ENCODE measurements at places on chromosomes 7 and 10.

- DNase-seq = no peak
These were observed 19.2 kb downstream of the SLC18A2 start for GRCh38 chr10:117260084-117260483.

DNA sequence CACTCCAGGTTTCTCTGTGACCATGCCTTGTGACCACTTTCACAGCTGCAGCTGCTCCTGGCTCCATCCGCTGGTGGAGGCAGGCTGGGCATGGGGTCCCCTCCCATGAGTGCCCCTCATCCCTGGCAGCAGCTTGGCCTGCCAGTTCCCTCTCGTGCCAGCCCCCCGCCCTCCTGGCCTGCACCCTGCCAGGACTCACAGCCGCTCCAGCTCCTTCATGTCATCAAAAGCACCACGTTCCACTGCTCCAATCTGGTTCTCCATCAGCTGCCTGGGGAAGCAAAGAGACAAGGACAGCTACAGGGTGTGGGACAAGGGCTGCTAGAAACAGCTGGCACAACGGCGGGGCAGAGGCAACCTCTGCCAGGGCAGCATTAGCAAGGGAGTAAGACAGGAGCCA lies 22.6 kb downstream of the SLIT1 start:
- no peak for DNase-seq

DNA sequence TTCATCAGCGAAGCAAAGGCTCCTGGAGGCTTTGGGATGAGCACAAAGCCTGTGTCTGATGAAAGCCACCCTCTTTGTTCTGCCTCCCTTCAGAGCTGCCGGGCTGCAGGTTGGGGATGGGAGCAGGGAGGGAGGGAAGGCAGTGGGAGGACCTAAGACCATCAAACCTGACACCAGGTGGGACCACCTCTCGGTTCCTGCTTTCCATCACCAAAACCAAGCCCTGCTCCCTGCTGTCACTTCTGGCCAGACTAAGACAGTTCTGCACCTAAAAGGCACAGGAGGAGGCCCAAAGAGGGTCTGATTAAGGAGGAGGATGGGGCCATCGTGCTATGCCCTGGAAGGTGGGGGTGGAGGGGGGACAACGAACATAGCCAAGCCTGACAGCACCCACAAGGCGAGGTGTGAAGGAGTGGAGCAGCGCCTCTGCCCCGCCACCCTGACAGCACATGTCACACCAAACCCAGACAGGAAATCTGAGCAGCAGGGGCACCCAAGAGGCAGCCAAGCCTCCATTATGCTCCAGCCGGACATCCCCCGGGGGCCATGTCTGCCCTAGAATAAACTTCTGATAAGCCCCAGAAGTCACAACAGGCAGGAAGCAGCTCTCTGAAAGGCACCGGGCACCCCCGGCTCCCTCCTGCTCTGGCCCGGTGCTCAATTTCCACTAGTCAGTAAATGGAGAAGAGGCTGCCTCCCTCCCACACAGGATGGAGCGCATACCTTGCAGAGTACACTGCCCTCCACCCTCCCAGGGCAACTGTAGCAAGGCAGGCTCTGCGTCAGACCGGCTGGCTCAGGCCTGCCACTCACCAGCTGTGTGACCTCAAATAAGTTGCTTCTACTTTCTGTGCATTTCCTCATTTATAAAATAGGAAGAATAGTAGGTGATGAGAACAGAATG lies 48.9 kb downstream of the DLG5 start:
- DNase-seq = no peak

DNA sequence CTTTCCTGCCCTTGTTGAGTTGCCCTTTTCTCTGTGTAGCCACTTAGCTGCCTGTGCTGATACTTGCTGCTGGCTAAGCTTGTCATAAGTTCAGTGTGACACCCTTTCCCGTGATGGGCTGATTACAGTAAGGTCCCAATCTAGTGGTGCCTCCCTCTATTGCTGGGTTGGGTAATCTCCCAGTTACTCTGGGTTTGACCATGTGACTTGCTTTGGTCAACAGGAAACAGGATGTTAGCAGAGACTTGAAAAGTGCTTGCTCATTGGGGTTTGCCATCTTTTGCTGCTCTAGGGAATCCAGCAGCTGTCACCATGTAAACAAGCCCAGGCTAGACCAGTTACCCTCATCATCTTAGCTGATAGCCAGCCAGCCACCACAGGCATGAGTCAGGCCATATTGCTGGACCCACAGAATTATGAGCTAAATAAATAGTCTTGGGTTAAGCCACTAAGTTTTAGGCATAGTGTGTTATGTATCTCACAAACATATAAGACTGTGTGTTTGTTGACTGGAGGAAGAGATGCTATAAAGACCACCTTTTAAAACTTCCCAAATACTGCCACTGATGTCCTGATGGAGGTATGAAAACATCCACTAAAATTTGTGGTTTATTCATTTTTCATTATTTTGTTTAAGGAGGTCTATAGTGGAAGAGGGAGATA lies 4.0 kb upstream of the LEP start:
- peak; percentile 39 for DNase-seq

GRCh38 chr7:138477581-138477980 lies 17.5 kb downstream of the TRIM24 start:
- peak; percentile 12 for DNase-seq

DNA sequence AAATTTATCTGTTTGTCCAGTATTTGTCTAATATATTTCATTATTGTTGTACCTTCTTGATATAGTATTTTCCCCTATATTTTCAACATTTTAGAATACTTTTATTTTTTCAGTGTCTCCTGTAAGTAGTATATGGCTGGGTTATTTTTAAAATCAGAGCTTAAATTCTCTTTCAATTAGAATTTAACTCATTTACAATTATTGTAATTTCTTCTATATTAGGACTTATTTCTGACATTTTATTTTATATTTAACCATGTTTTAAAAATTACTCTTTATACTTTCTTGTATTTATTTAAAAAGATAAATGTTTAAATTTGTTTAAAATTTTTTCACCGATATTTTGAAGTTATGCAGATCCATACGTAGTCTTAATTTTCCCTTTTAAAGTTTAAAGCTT lies 220.0 kb upstream of the NPVF start:
- DNase-seq = no peak

- peak; percentile 42 for DNase-seq
These were observed 14.0 kb upstream of the COL13A1 start for GRCh38 chr10:69787681-69788080.

DNA sequence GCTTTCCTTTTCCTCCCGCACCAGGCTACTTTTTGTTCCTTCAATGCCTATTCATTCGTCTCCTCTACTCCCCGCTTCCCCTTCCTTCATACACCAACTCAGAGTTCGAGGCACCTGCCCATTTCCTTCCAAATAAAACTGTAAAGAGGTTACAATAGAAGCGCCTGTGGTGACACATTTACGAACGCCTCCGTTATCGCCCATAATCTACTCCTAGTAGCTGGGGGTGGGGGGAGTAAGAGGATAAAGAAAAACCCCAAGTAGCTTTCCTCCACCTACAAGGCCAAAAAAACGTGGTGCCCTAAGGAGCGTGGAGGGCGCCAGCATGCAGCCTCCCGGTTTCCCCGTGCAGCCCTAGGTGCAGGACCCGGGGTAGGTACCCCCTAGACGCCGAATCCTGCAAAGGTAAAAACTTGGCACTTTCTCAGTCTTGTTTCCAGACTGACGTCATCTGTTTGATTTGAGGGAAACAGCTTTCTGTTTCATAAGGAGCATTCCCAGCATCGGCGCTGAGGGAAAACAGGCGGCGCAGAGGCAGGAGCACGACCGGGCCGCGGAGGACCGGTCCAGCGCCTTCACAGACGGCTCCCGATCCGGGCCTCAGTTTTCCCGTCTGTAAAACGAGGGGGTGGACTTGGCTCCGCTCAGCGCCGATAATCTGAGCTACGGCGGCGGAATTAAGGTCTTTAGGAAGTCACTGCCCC lies 922 bp downstream of the PPA1 start:
- peak; percentile 71 for DNase-seq

- DNase-seq = no peak
These were observed 87.9 kb downstream of the VIPR2 start for GRCh38 chr7:159056737-159057136.

DNA sequence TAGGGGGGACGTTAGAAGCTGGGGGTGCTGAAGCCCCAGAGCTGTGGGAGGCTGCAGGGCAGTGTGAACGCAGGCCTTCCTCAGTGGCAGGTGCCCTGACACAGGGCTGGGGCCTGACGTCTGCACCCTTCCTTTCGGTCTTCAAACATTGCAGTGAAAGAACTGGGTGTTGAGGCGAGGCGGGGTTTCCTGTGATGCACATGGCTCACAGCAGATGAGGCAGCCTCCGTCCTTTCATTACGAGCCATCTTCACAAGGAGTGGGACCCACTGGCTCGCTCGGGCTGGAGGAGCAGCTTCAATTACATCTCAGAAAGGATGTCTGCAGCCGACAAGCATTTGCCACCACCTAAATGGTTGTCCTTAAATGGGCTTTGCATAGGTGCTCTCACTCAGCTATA lies 180.3 kb upstream of the SHH start:
- DNase-seq = no peak
